ENCODE measurements at places on chromosomes 2 and 18.

GRCh38 chr18:43571078-43571689, 293.9 kb upstream of the SYT4 start:
- DNase-seq = no peak

DNA sequence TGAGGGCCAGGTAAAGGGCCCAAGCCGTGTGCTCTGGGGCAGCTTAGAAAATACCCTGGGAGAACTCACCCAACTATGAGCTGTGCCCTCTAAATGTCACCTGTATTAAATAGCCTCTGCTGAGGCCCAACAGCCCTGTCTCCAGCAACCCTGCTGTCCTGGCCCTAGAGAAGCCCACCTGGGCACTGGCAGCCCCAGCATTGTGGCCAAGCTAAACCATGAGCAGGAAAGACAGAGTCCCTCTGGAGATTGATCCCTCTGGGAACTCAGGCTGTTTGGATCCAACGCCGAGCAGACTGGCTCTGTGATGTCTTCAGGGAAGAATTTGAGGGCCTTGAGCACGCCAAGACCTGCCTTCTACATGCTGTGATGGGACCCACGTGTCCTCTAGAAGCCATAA, 126.5 kb downstream of the TTC32 start:
- DNase-seq = no peak

DNA sequence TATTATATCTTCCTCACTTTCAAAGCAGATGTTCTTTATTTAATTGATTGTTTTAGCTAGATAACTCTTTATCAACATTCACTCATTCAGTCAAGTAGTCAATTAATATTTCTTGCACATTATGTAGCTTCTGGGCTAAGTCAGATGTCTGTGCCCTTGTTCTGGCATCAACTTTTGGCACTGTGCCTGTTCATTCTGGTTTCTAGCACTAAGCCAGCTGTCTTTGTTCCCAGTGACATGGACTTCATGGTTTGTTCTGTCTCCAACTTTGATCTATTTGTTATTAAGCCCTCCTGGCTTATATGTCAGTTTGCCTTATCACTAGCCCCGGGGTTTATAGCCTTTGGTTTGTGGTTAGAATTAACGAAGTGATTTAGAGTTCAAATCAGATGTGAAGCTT, 247.9 kb upstream of the SYT4 start:
- no peak for DNase-seq

- no peak for DNase-seq
Measured at GRCh38 chr2:62402156-62402555, 103.8 kb downstream of the TMEM17 start.

- no peak for DNase-seq
Measured at GRCh38 chr2:32824070-32824809, 122.5 kb upstream of the LTBP1 start.

DNA sequence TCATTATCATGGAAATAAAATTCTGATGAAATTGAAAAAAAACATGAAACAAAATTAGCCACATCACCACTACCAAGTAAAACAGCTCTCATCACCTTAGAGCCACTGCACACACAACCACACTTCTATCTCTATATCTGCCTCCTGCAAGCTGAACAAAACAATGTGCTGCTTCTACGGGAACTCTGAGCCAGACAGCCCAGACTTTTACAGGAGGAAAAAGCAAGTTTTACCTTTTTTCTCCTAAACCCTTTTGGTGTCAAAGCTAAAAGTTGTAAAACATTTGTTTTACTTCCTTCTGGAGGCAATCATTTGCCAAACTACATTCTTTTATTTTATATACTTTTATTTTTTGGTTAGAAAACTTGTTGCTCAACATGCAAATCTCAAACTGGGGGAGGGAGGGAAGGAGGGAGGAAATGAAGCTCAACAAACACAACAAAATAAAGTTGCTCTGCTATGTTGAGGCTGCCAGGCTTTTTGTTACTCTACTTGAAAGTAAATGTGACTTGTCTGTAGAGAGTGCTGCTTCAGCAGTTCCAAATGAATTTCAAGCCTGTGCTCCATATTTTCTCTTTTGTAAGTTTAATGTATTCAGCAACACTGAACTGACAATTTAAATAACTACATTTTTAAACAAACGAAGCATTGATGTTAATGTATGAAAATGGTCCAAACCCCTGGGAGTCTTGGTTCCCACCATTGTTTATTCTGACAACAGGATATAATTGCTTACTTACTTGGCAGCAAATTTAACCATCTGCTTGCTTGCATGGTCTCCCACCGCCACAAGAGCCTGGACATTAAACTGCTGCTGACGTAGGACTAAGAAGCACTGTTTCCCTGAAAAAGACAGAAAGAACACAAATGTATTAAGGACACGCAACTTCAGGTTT, 24.5 kb downstream of the DARS1 start:
- peak; percentile 48 for DNase-seq

GRCh38 chr2:231554748-231555545, 24.7 kb upstream of the NMUR1 start:
- no peak for DNase-seq

GRCh38 chr2:116586328-116586689, 1228.2 kb upstream of the DDX18 start:
- no peak for DNase-seq

GRCh38 chr2:46050489-46050888, 246.7 kb upstream of the EPAS1 start:
- no peak for DNase-seq

Data from T-helper 2 cell treated with Interferon-gamma antibody and Interleukin-4, amounts not matched to agents 5 μg/mL and 100 μg/mL, for 36 hours (primary cell).